ENCODE measurements at places on chromosomes 16 and 17.

GRCh38 chr17:65122836-65123756 is 14.1 kb upstream of the RGS9 start:
- DNase-seq: peak; percentile 42

GRCh38 chr16:52489894-52490293 is 57.0 kb downstream of the TOX3 start:
- DNase-seq: no peak

- no peak for DNase-seq
Measured at GRCh38 chr17:19242926-19243325, 5.8 kb downstream of the EPN2 start.

DNA sequence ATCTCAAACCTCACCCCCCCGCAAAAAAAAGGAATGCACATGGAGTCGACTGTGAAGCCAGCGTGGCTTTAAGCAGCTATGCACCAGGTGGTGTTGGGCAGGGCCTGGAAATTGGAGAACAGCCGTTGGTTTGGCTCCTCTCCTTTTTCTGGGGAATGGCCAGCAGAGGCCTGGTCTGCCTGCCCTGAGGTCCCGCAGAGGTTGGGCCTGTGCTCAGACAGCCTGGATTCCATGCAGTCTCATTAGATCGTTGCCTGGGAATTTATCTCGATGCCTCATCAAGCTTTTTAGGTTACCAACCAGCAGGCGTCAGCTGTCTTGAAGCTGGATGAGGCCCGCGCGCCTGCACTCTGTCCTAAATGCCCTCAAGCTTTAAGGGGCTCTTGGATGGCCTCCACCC is 9.8 kb downstream of the SLC12A3 start:
- DNase-seq: no peak

DNA sequence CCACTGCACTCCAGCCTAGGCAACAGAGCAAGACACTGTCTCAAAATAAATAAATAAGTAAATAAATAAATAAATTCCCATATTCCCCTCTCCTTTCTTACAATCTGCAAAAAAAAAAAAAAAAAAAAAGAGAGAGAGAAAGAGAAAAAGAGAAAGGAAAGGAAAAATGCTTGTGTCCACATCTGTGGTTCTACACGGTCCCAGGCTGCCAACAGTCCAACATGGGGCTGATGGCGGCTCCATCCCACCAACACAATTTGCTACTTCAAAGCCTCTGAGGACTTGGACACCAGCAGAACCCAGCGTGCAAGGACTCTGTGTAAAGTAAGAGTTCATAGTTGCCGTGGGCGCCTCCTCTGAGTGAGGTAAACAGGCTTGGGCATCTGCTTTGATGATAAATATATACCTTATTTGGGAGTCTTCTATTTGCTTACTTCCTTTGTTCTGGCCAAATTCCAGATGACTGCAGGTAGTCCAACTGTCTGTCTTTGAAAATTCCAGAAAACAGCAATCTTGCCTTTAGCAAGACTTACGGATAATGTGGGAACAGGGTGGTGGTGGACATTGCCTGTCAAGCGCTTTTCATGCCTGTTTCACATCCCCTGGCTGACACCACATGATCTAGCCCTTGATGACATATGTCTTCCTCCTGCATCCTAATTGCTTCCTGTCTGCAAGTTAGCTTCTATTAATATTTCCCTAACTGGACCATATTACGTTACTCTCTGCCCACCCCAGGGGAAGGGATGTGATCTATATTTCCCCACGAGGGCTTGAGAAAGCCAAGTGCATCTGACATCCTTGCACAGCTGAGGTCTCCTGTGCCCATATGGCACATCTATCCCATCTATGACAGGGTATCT is 10.1 kb downstream of the LITAF start:
- no peak for DNase-seq

DNA sequence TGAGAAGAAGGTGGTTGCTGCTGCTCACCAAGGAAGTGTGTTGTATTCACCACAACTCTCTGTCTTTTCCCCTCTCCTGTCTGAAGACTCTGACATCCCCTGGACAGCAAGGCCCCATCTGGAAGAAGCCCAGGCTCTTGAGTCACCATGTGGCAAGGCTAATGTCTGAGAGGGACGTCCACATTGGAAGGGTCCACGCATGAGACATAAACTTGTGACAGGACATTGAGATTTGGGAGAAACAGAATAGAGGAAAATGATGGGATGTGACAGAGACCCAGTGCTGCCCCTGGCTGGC is 176.5 kb downstream of the IRF8 start:
- no peak for DNase-seq

DNA sequence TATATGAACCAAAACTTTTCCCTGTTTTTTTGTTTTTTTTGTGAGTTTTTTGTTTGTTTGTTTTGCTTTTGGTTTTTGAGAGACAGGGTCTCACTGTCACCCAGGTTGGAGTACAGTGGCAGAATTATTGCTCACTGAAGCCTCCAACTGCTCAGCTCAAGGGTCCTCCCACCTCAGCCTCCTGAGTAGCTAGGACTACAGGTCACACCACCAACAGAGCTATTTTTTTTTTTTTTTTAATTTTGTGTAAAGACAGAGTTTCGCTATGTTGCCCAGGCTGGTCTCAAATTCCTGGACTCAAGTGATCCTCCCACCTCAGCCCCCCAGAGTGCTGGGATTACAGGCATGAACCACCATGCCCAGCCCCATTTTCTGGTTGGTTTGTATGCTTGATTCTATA is 28.6 kb downstream of the CMTM4 start:
- DNase-seq: no peak

DNA sequence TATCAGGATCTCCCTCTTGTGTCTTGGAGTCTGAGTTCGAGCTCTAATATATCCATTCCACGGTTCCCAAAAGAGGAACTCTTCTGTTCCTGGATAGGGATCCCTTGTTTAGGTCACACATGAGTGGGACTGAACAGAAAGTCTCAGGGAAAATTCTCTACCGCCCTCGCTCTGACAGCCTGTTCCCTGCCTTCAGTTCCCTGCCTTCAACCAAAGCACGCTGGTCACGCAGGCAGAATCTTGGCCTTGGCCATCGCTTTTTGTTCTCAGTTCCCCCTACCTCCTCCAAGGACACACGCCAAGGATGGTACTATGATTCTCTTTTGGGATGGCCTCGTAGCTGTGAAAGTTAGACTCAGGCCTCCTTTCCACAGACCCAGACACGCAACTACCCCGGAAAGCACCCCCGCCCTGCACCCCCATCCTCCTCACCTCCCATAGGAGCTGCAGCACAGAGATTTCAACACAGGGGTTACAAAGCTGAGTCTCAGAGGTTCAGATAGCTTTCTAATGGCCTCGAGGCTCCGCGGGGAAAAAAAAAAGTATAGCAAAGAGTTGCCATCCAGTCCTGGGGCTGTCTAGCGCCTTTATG is 1.5 kb upstream of the SHISA6 start:
- no peak for DNase-seq

- no peak for DNase-seq
Measured at GRCh38 chr17:37607637-37608331, 1.4 kb downstream of the SYNRG start.

DNA sequence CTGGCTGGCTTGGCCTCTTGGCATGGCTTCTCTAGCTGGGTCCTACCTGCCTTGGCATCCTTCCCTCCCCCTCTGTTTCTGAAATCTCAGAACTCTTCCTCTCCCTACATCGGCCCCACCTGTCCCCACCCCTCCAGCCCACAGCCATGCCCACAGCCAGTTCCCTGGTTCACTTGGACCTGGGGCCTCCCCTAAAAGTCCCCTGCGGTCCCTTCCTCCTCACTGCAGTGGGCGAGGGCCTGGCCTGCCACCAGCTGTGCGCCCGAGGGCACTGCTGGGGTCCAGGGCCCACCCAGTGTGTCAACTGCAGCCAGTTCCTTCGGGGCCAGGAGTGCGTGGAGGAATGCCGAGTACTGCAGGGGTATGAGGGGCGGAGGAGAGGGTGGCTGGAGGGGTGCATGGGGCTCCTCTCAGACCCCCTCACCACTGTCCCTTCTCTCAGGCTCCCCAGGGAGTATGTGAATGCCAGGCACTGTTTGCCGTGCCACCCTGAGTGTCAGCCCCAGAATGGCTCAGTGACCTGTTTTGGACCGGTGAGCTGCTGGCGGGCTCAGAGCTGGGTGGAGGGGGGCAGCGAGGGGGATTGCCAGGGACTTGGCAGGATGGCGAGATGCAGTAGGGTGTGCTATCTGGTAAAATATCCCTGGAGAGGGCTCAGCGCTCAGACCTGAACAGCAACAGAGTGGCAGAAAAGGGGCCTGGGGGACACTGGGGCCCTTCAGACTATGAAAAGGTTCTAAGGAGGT is 14.1 kb downstream of the MIEN1 start:
- no peak for DNase-seq

- no peak for DNase-seq
Measured at GRCh38 chr16:85717393-85718152, 28.8 kb upstream of the GINS2 start.

GRCh38 chr17:54901230-54901822 is 674 bp downstream of the TOM1L1 start:
- DNase-seq: no peak

DNA sequence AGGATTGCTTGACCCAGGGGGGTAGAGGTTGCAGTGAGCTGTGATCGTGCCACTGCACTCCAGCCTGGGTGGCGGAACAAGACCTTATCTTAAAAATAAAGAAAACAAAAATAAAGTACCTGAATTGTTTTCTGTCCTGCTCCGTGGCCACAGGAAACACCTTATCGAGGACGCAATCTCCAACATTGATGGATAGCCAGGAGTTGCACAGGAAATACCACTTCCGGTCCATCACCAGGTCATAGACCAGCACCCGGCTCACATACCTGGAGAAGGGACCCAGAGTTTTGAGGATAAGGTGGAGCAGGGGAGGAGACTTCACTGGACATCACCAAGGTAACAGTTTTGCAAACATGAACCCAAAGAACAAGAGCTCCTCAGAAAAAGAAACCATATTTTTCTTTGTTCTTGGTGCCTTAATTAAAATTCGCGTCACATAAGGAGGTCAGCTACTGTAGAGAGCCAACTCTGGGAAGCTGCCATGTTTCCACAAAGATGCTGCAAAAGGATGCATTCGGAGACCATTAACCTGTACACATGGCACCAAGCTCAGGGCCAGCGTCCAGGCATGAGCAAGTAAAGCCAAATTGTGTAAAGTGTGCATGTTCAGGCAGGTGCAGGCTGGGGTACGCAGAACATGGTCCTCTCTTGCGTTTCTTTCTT is 55.6 kb upstream of the GCSH start:
- no peak for DNase-seq

GRCh38 chr17:39765175-39765574 is 27.4 kb downstream of the GRB7 start:
- no peak for DNase-seq

DNA sequence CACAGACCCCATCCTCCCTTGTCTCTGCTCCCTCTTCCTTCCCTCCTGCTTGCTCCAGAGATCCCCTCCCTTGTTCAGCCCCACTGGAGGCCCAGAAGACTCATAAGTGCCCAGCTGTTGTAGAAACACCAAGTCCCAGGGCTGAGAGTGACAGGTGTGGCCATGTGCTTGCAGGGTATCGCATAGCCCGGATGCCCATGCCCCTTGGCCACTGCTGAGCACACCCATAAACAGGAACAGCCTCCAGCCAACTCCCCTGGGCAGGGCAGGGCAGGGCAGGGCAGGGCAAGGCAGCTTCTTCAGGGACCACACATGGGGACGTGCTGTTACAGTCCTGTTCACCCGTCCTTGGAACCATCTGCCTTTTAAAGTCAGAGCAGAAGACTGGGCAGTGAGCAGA is 2.0 kb downstream of the CACNG1 start:
- DNase-seq: no peak

DNA sequence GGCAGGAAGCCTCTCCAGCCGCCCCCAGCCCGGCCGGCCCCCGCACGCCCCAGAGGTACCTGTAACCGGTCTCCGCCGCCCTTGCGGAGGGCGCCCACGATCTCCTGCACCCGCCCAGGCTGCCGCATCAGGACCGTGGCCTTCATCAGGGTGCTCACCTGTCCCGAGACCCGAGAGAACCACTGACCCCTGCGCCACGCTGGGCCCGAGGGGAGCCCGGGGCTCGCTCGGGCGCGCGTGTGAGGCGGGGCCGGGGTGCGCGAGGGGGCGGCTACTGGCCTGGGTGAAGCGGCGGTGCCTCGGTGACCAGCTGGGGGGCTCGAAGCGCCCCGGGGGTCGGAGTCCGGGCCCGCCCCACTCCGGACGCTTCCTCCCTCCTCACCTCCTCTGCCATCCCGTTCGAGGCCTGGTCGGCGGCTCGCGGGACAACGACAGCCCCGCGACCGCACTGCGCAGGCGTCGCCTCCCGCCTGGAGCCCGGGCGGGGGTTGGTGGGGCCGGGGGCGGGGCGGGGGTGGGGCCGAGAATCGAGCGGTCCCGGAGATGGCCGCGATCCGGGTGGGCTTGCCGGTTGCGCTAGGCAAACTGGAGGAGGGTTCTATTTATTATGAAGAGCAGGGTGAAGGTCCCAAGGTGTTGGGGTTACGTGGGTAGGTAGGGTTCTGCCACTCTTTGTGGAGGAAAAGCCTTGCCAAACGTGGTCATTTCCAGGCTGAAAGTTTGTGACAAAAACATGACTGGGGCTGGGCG is at the start of gene NT5C3B:
TSS of gene NT5C3B (minus strand) at position 433 of the 750 bp plus-strand sequence. CDS start at position 394, 39 bp downstream.
- DNase-seq: no peak

DNA sequence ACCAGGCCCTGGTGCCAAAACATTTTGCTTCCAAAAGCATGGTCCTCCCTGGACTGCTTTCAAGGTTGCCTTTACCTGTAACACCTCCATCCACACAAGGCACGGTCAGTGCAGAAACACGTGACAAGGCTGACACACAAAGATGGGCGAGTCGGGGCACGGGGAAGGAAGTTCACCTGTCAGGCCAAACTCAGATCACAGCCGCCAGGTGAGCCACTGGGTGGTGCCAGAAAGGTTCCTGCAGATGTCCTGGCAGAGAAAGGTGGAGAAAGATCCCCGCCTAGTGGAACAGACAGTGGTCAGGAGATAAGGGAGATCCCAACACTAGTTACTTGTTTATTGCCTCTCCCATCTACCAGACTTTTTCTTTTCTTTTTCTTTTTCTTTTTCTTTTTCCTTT is 155.3 kb downstream of the AIPL1 start:
- no peak for DNase-seq

GRCh38 chr17:71168053-71168741 is 952.6 kb upstream of the SOX9 start:
- peak; percentile 7 for DNase-seq

DNA sequence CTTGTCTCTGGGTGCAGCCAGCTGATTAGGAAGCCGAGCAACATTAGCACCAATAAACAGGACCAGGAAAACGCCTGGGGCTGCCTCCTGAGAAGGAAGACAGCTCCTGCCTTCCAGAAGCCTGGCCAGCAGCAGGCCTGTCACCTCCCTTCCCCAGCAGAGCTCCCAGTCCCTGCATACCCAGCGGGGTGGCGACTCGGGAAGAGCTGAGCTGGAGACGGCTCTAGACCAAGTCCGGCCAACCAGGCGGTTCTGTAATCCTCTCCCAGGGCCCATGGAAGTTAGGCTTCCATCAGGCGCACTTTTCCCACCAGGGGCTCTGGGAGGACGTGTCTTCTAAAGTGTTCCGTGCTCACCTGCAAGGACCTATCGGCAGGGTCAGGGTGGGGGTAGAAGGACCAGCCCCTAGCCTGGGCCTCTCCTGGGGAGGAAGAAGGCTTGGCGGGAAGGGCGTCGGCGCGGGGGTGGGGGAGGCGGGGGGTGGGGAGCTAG is 12.0 kb upstream of the CLUH start:
- no peak for DNase-seq

- DNase-seq: peak; percentile 10
Measured at GRCh38 chr16:3038256-3038655, 1.5 kb upstream of the BICDL2 start.

GRCh38 chr17:39769974-39770587 is 32.3 kb downstream of the GRB7 start:
- DNase-seq: peak; percentile 21

GRCh38 chr17:46851029-46851741 is at the start of gene WNT9B:
TSS of gene WNT9B (plus strand) at chr17:46851583. CDS start at chr17:46851639, 56 bp downstream.
- no peak for DNase-seq

- no peak for DNase-seq
Measured at GRCh38 chr17:81575836-81576235, 23.7 kb upstream of the FAAP100 start.

- DNase-seq: no peak
Measured at GRCh38 chr17:21285164-21286065, 904 bp downstream of the MAP2K3 start.
